ENCODE measurements at places on chromosomes 6 and 20.

DNA sequence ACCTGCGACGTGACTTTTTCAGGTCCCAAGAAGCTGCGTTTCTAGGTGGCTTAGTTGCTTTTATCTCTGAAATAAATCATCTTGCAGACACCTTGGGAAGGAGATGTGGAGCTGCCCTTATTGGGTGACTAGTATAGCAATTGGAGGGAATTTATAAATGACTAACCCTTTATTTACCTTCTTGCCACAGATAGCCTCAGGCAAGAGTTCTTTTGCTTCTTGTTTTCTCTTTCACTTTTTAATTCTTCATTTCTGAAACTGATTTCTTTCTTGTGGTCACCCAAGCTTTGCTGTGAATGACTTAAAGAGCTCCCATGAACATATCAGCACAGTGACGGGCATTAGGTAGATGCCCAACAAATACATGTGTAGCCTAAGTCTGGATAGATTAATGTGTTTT lies 3.0 kb downstream of the ADGRF4 start:
- DNase-seq: no peak

DNA sequence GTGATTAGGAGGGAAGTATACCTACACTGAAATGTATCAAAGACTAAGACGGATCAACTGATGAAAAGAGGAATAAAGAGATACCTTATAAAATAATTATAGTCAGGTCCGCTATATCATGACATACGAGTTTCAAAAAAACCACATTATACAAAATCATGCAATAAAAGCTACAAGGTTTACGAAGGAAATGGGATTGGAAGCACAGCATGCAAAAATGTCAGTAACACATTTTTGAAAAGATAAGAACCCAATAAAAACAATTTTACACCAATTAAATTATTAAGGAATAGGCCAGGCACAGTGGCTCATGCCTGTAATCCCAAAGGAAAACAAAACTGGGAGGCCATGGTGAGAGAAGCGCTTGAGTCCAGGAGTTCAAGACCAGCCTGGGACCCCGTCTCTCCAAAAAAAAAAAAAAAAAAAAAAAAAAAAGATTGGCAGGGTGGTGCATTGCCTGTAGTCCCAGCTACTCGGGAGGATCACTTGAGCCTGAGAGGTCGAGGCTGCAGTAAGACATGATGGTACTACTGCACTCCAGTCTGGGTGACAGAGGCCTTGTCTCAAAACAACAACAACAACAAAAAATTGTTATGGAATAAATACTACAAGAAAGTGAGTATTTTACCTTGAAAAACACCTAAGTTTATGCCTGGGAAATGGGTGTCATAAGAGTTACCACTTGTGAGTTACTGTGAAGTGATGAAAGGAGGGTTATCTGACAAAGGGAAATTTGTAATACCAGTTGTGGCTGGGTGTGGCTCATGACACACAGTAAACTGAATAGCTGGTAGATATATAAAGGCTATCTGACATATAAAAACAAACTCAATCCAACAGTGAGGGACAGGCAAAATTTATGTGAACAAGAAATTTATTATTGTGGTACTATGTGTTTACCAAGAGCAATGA lies 45.2 kb downstream of the RANBP9 start:
- DNase-seq: no peak

- no peak for DNase-seq
Observed at GRCh38 chr6:108795122-108795521, 53.1 kb upstream of the ARMC2 start.

DNA sequence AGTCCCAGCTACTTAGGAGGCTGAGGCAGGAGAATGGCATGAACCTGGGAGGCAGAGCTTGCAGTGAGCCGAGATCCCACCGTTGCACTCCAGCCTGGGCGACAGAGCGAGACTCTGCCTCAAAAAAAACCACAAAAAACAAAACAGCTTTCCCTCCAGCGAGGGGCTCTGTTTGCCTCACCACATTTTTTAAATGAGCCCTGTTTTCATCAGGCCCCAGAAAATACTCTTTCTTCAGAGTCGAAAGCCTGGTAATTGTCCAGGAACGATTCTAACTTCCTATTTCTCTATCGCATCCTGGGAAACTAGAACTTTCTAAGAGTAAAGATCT lies 12.2 kb downstream of the MTG2 start:
- DNase-seq: no peak

DNA sequence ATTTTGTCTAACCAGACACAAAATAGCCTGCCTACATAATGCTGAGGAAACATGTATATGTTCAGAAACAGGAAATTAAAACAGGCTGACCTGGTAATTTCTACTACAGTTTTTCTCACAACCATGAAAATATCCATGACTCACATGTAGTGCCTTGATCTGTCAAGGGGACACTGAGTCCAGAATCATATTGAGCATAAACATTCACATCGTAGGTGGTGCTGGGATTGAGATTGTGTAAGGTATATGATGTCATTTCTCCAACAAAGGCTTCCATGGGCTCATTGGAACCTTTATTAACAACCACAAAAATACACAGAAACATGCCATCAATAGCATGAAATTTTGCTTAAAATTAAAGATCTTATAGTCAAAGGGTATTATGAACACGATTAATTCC lies 80.9 kb downstream of the COL12A1 start:
- no peak for DNase-seq

DNA sequence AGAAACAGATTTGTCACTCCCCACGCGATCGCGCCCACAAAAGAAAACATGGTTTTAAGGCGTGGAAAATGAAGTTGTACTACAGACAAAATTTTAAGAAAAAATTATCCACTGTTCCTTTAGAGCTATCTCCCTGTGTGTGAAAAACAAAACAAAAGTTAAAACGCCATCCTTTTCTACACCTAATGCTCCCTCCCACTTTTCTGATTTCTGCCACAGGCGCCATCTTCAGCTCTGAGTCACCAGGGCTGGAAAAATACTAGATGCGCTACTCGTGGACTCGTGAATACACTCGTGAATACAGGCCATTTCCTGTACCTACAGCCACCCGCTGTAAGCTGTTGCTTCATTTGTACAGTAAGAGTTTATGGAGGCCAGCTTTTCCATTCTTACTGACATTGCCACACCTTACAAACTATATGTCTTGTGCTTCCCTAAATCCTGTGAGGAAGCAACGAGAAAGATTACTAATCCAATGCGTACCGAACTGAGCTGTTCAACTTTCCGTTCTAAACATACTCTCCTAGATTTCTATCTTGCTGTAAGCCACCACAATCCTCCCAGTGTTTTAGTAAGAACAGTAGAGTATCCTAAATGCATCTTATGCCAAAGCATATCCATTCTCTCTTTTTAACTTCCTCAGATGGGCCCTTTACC lies 773 bp upstream of the AHI1 start:
- peak; percentile 73 for DNase-seq

DNA sequence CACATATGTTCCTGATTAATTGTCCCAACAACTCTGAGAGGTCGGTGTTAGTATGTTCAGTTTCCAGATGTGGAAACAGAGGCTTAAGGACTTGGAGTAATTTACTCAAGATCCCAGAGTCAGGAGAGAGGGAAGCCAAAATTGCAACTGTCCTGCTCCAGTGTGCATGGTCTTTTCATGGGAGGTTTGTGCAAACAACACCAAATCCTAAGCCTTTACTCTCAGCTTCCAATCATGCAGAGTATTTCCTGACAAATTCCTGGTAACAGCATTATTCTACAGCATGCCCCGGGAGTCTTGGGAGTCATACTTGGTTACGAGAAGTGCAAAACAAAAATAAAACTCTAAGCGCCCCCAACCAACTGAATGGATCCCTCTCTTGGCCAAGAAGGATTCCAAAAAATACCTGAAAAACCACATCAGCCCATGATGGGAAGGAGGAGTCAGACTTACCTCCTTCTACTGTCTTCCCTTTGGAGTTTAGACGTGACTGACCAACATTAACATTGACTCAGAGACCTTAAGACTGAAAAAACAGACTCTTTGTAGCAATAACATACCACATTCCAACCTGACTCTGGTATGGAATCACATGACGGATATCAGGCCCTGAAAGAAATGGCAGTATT lies 30.8 kb upstream of the PPP1R3G start:
- DNase-seq: no peak

DNA sequence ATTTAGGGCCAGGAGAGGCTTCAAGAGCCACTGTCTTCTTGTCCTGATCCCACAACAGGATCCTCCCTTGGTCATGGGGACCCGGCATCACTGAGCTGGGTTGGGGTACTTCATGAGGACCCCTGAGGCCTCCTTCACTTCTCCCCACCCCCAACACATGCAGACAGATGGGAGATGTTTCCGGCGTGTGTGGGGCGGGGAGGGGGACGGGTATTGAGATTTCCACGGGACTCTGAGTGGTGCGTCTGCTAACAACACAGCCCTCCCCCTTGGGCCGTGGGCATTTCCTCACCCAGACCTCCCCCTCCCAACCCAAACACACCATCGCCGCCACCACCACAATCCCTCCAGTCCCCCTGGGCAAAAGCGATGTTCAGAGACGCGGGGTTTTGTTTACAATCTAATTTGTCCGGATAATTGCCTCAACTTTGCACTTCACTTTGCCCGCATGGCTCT lies 906 bp upstream of the FOXP4 start:
- DNase-seq: no peak

GRCh38 chr20:42915081-42915480 lies 274.6 kb downstream of the PTPRT start:
- no peak for DNase-seq
